Kidney epithelial cell (primary cell): ENCODE measurements at places on chromosomes 5 and 9. TPM values are rescaled to one million over a fixed set of nuclear protein-coding genes. Genes with fewer than 3 reads are reported as not detected.
A peak's percentile ranks its signal among the peaks of the same experiment; 100 is the strongest.

Gene F12
- total RNA-seq = 4.0 and 5.1 TPM in 2 replicates

Gene SHISAL2B
- total RNA-seq = not detected in 2 replicates

Gene MEIKIN
- total RNA-seq = not detected in 2 replicates

DNA sequence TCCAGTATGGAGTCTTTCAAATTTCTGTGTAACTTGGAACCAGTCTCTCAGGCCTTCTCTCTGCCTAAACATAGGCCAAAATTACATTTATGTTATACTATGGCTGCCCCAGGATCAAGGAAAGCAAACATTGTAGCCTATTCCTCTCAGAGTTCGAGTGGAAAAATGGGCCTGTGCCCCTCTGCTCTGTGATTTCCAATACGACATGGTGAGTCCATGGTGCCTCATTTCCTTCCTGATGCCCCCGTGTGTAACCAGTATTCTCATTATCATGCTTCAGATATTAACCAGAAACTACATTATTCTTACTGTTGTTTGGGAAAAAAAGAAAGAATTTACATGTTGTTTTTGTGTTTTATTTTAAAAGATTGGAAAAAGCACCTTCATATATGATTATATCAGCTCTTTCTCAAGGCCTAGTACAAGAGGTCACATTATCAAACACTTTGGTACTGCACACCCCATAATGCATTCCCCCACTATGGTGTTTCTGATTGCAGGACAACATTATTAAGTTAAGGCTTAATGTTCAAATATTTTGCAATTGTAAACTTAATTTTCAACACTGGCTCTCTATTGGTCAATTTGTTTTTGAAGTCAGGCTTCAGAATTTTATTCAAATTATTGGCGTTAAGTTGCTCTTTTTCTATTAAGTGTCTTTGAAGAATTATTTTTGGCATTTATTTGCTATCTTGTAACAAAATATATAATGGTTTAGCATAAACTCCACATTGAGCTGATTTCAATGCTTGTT, 151.8 kb upstream of the SLC27A6 start:
- DNase-seq = no peak

GRCh38 chr9:120393386-120394057, 186.4 kb downstream of the CDK5RAP2 start:
- no peak for DNase-seq

DNA sequence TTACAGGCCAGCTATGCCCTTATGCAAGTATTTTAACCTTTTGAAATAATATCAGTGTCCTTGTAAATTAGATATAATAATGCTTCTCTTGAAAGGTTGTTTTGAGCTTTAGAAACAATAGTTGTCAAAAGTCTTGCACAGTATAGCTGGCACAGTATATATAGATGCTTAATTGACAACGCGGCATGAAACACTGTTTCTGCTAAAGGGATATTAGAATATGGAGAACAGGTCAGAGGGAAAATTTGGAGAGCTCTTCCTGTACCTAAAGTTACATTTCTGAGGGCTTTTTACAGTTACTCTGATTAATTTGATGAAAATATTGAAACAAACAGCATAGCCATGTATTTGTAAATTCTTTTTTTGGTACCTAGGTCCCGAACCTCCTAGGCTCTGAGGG, 4.5 kb downstream of the NUDT2 start:
- DNase-seq = no peak

DNA sequence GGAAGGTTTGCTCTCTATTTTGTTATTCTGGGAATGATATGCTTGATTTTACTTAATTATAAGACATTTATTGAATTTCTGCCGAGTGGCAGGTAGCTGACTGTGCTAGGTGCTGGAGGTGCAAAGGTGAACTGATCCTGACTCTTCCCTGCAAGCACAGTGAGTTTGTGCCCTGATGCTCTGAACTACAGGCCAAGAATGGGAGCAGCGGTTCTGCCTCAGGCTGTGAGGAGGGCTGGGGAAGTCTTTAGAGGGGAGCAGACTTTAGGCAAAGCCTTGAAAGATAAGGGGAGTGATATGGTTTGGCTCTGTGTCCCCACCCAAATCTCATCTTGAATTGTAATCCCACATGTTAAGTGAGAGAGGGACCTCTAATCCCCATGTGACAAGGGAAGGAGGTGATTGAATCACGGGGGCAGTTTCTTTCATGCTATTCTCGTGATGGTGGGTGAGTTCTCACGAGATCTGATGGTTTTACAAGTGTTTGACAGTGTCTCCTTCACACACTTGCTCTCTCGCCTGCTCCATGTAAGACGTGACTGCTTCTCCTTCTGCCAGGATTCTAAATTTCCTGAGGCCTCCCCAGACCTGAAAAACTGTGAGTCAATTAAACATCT, 73.1 kb downstream of the NDFIP1 start:
- DNase-seq = no peak

- DNase-seq = no peak
Measured at GRCh38 chr5:151244206-151244605, 8.8 kb upstream of the GM2A start.

DNA sequence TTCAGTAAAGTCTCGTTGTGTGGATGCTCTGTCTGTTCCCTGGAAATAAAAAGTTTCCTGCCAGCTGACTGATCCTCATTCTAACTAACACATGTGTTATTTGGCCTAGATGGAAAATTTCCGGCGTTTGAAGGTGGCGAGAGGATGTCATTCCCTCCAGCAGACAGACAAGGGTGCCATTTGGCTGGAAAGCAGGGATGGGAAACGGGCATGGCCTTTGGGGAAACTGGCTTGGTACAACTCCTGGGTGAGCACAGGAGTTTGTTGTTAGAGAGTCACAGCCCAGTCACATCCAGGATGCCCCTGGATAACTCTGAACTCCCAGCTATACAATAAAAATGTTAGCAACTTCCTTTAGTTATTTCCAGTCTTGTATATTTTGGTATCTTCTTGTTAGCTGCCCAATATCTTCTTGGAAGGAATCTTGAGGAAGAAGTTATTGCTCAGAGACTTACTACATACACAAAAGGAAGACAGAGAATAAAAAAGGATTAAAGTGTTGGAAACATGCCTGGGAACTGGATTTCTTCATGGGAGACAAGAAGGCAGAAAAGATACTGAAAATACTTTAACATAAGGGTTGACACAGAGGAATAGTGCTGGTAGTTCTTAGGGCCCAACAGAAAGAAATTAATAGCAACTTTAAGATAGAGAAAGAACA, 41.9 kb downstream of the TEK start:
- no peak for DNase-seq

DNA sequence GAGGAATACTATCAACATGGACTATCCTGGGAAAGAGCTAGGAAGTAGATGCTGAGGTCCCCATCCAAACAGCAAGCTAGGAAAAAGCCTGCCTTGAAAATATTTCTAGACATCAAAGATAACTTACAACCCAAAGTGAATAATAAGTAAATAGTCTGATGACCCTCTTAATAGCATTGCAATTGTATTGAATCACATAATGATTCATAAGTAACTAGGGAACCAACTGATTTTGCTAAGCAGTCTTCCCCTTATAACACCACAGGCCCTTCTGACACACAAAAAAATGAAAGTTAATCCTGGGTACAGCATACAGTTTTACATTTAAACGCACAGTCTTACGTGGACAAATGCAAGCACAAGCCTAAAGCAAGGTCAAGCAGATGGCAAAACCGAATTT, 199.3 kb downstream of the RFK start:
- no peak for DNase-seq

DNA sequence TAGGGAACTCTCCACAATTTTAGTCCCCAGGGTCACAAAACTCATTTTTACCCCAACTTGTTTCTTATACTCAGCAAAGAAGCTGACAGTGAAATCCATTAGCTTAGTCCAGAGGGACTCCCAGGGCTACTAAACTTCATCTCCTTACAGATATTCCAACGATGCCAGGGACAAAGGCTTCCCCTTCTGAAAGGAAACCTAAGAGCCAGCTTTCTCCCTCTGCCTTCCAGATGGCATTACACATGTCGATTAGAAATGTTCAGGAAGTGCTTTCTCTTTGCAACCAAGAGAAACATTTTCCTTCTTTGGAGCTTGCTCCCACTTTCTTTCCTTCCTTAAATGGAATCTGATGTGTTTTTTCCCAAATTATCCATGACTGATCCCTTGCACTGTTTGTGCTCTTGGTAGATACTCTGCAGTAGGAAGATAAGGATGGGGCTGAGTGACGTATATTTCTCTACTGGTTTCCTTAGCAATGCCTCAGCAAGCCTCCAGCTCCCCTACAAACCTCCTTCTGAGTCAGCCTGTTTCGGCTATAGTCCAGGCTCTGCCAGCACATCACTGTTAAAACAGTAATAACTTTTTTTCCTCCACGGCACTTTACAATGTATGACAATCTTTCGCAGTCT, 43.0 kb upstream of the HTR4 start:
- DNase-seq = no peak

DNA sequence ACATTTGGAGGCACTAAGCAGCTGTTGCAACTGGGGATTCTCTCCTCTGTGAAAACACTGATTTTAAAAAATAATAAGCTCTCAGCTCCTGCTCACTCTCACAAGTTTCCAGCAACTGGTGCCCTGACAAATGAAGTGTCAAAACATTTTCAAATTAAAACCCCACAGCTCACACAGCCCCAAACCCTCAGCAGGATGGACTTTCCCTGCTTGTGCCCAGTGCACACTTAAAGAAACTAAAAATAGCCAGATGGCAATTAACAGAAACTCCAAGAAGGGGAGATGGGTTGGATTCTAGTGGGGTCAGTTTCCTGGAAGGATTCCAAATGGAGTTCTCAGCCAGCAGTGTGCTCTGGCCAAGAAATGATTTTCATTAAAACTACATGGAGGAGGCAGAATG, 163.0 kb upstream of the PUM3 start:
- no peak for DNase-seq

DNA sequence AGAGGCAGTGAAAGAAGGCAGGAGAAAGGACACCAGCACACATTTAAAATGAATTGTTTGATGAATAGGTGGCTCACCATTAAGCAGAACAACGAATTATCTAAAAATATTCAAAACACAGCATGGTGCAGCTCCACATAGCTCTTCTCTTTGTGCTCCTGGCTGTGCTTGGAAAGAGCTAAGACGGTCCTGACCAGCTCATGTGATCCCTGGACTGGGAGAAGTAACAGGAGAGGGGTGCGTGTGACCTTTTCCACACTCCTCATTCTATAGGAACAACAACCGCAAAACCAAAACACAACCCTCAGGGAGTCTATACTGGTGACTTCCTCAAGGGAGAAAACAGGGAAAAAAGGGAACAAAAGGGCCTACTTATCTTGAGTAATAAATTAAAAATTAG, 140.5 kb downstream of the DIRAS2 start:
- no peak for DNase-seq

DNA sequence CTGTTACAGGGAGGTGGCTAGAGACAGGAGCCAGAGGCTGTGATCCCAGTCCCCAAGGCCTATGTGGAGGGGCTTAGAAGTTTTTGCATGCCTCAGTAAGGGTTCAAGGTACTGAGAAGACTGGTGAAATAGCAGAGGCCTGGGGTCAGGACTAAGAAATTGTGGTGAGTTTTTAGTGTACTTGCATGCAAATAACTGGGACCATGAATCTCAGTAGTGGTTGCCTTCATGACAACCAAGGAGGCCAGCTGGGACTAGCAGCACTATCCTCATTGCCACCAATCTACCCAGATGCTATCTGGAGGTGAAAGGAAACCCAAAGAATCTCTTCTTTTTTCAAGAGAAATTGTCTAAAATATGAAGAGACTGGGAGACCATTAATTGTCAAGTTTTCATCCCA, 395.1 kb downstream of the CETN3 start:
- no peak for DNase-seq

GRCh38 chr5:31682851-31683250, 43.9 kb downstream of the PDZD2 start:
- DNase-seq = no peak

DNA sequence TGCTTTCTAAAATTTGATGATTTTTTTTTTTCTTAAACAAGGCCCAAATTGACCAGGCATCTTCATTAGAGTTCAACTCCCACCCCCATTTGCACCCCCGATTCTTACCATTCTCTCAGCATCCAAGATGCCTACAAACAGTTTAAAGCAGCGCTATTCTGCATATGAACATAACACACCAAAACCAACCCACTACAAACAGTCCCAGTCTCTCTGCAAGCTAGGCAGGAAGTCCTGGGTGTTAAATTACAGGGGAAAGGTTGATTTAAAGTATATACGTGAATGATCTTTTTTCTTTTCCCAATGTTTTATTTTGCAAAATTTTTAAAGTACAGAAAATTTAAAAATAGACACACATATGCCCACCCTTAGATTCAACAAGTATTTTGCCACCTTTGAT, 127.0 kb downstream of the ADAMTS12 start:
- no peak for DNase-seq

DNA sequence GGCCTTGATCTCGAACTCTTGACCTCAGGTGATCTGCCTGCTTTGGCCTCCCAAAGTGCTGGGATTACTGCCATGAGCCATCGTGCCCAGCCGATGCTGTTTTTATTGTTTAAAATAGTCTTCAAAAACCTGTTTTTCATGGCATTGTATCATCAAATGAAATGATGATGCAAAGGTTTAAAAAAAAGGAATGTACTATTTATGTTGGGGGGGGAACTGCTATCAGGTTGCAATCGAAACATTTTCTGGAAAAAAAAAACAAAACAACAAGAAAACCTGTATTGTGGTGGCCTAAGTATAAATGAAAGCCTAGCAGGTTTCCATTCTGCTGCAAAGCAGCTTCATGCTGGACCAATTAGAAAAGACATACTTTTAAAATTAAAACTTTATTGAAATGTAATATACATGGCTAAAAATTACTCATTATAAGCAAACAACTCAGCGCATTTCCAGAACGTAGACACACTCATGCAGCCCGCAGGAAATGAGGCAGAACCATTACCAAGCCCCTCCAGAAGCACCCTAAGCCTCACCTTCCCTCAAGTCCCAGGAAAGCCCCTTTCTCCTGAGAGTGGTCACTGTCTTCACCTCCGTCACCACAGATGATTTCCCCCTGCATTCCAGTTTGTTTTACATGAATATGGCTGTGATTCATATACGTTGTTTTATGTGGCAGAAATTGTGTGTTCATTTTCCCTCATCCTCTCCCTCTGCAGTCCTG, 19.0 kb downstream of the GPR107 start:
- DNase-seq = no peak

DNA sequence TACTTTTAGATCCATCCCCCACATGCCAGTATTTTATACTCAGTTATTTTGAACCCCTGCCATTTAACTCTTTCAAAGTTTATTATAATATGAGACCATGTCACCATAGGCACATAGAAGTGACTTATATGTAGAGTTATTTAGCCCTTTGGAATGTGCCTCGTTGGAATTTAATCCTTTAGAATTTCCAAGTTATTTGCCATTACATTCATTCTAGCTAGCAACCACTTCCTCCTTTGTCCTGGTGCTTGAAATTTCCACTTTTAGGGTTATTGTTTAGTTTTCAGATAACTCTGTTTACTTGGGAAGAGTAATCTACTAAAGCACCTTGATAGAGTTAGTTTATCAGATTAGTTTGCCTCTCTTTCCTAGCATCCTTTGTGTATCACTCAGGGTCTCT, 82.8 kb upstream of the TLE1 start:
- DNase-seq = peak; percentile 32

- DNase-seq = no peak
Measured at GRCh38 chr5:81817086-81817485, 66.2 kb upstream of the SSBP2 start.

GRCh38 chr5:36839489-36840476, 36.8 kb upstream of the NIPBL start:
- no peak for DNase-seq

- no peak for DNase-seq
Measured at GRCh38 chr5:74224331-74224730, 416.2 kb downstream of the ENC1 start.

GRCh38 chr5:118366429-118366828, 621.9 kb downstream of the DTWD2 start:
- DNase-seq = no peak

GRCh38 chr5:61604076-61605025, 272.3 kb downstream of the ZSWIM6 start:
- DNase-seq = no peak
